Esophagus squamous epithelium (tissue), 5 donors: ENCODE measurements at places on chromosomes 7 and 10. TPM values are rescaled to one million over a fixed set of nuclear protein-coding genes. Genes with fewer than 3 reads are reported as not detected.

DNA sequence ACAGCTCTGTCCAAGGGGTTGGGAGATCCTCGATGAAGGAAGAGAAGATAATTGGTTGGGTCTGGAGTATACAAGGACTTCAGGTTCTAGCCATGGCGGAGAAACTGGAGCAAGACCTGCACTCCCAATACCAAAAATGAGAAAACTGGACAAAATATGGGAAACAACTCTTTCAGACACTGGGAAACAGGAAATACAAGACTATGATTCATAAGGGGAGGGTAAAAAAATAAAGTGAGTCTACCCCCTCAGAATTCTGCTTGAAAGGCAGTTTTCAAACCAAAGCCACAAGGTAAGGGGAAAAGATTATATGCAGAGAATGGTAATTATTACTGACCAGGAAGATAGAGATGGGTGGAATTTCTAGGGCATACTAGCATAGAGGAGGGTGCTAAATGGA lies 10.2 kb upstream of the SEC61G start:
- no peak for DNase-seq

DNA sequence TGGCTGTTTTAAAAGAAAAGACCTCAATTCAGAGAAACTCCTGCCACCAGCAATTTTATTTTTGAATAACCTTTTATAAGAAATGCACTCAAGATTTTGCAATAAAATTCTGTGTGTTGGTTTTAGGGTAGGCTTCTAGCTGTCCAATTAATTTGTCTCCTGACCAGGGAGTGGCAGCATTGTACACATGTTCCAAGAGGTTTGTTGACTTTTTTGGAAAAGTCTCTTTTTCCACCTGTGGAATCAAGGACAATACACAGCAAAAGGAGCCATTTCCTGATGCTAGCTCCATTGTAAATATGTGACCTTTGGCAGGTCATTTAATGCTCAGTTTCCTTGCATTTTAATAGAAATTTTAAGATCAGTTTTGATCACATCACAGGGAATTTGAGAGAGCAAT lies 1.8 kb downstream of the GIMAP5 start:
- no peak for DNase-seq

DNA sequence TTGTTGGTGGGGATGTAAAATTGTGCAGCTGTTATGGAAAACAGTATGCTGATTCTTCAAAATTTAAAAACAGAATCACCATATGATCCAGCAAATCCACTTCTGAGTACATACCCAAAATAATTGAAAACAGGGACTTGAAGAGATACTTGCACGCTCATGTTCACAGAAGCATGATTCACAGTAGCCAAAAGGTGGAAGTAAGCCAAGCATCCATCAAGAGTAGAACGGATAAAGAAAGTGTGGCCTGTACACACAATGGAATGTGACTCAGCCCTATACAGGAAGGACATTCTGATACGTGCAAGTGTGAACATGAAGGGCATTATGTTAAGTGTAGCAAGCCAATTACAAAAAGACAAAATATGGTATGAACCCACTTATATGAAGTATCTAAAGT lies 696.7 kb upstream of the CELF2 start:
- no peak for DNase-seq

DNA sequence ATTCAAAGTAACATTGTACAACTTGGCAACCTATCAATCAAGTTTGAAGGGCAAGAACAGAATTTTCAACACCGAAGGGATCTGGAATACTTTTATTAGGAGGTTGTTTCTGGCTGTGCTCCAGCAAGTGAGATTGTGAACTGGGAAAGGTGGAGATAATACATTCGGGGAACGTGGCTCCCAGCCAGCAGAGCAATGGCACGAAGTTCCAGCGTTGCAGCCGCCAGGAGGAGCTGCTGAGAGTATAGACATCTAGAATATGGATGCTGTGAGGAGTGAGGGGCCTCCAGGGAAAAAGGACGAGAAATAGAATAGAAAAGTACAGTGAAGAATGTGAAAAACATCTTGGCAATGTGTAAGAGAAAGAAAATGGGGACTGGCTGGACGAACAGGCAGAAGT lies 69.5 kb downstream of the TCERG1L start:
- DNase-seq, result no peak

DNA sequence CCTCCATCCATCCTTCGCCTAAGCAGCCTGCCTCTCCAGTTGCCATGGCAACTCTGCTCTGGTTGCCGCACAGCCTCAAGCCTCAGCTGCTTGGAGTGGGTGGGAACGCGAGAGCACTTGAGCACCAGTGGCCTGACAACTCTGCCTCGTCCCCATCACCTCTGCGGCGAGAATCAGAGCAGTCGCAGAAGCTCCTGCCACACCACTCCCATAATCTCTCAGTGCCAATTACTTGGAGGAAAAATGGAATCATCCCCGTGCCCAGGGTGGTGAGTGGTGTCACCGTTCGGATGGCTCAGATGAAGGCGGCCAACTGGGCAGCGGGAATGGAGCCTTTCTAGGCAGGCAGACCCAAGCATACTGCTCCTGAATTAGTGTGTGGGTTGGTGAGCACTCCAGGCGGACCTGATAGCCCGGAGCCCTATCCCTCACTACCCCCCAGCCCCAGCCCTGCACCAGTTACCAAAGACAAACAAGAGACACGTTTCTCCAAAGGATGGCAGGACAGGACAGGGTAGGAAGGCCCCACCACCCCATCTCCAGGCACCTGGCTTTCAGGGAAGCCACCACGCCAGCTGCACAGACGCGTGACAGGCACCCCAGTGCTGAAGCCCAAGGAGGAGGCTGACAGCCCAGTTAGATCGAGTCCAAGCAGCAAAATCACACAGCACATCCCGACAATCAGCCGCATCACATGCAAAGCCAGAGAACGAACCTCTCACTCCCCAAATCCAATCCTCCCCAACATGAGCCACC lies 335.4 kb downstream of the PTPRN2 start:
- no peak for DNase-seq

- no peak for DNase-seq
Observed at GRCh38 chr10:74086317-74086716, 64.3 kb downstream of the AP3M1 start.

GRCh38 chr10:35232527-35232926 lies 103.8 kb upstream of the CCNY start:
- no peak for DNase-seq

DNA sequence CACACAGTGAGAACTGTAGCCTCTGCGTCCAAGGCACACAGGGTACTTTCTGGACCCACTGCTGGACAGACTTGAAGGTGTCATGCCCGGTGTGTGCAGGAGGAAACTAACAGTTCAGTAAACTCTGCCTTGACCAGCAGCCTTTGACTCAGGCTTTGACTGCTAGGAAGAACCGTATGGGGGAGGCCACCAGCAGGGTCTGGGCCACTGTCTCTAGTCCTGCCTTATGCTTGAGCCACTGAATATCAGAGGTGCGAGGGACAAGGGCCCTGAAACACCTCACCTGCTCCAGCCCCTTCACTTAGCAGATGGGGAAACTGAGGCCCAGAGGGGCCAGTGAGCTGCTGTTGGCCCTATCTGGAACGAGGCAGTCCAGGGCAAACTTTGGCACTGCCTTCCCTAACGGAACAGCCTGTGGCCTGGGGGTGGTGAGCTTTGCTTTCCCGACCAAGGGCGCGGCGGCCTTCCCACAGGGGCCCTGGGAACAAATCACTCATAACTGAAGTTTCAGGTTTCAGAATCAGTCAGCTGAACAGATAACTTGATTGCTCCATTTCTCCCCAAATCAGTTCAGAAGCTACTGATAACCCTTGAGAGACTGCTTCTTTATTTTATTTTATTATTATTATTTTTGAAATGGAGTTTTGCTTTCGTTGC lies 130.0 kb downstream of the FAM53B start:
- no peak for DNase-seq

DNA sequence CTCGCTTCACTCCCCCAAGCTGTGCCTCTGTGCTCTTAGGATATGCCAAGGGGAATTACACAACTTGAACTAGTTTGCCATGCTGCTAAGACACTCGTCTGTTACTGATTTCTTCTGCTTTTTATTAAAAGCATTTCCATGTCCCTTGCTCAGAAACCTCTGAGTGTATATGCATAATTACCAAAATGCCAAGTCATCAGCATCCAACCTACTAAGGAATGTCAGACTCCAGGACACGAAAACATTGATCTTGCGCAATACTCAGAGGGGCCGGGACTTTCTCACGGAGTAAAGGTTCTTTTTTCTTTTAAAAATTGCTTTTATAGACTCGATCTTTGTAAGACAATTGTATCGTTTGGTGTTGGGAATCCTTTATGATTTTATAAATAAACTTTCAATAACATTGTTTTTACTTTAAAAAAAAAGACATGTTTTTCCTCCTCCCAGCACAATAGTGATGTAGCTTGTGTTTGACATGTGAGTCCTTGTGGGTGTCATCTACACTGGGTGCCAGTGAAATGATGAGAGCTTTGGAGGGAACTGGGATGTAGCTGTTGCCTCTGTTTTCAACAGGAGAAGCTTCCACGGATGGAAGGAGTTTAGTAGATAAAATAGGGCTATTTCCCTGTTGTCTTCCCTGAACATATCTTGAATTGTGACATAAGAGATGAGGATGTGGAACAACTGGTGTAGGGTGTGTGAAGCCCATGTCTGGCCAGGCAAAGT lies 43.6 kb downstream of the CNNM1 start:
- no peak for DNase-seq

The TMEM236 gene
- 0.04 TPM for total RNA-seq

The PLAC9 gene
- total RNA-seq, result 22.1 TPM

The SLC26A3 gene
- total RNA-seq, result not detected

The DNAJB12 gene
- total RNA-seq, result 34.0 TPM

The FAM25C gene
- 39.2 TPM for total RNA-seq

The LRRC18 gene
- not detected for total RNA-seq

The CYP2C8 gene
- 0.19 TPM for total RNA-seq

The CYP3A7 gene
- not detected for total RNA-seq

The POLR3A gene
- total RNA-seq, result 11.9 TPM

The CEP41 gene
- 6.8 TPM for total RNA-seq
